ENCODE measurements at places on chromosomes 11 and 22.

DNA sequence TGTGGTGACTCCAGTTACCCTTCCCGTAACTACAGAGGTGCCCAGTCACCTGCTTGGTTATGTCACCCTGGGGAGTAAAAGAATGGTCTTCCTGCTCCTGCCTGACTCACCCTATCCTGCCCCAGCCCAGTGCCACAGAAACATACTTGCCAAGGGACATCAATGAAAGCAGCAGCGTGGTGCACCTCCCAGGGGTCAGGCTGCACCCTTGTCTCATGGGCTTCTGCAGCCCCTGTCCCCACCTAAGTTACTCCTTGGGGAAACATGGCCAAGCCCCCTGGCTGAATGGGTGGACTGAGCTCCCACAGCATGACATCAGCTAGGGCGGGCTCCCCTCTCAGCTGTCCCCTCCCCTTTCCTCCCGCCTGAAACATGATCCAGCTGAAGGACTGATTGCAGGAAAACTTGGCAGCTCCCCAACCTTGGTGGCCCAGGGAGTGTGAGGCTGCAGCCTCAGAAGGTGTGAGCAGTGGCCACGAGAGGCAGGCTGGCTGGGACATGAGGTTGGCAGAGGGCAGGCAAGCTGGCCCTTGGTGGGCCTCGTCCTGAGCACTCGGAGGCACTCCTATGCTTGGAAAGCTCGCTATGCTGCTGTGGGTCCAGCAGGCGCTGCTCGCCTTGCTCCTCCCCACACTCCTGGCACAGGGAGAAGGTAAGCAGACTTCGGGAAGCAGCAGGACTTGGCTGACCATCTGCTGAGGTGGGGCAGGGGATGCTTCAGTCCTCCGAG lies at the start of gene HTR3A:
HTR3A (plus strand) TSS at position 368 of the 730 bp plus-strand sequence; CDS start at position 586, 218 bp downstream.
- no peak for DNase-seq

DNA sequence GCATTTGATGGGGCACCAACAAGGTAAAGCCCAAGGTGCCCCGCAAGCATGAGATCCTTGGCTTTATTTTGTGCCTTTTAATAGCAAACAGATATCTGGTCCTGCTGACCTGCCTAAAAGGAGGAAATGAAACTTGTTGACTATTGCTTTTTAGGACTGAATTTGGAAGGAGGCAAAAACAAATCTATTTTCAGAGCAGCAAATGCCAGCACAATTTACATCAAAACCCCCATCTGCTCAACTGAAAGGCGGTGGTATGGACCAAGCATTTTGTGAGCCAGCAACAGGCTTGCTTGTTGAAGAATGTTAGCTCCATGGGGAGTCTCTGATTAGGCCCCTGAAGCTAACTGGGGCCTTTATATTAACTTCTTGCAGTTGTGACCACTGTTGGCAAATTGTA lies 192.6 kb upstream of the E2F8 start:
- DNase-seq = no peak

GRCh38 chr11:20138707-20139106 lies 21.6 kb downstream of the DBX1 start:
- DNase-seq = no peak

DNA sequence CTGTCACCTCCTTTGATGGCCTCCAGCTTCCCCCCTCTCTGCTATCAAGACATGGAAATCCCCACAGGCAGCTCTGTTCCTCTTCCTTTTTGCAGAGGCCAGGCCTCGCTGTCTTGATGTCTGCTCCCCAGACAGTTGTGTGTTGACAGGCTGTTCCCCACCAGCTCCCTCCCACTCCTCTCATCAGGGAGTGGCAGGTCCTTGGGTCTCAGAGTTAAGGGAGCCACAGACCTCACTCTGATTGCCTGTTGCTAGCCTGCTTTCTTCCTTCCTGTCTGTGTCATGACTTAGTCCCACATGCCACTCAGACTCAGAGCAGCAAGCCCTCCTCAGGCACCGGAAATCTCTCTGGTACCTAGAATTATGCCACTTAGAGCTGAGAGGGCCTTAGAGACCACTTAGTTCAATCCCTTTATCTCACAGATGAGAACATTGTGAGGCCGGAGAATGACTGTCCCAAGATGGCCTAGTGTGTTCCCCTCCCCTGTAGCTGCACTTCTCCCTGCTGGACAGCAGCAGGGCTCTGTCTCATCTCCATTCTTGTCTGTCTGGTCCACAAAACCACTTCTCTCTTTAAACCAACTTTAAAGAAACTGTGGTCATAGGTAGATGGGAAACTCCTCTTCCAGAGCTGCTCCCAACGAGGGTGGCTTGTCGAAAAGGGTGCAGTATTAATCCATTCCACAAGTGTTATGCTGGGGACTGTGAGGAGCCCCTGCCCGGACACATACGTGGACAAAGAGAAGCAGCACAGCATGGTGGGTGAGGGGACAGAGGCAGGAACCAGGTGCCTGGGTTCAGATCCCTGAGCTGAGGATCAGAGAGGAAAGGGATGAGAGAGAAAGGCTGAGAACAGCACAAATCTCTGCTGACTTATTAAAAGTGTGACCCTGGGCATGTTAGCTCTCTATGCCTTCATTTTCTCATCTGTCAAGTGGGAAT lies 4.2 kb downstream of the AMPD3 start:
- DNase-seq = peak; percentile 72

GRCh38 chr11:20457934-20458680 lies 70.6 kb downstream of the PRMT3 start:
- no peak for DNase-seq

- DNase-seq = no peak
These were observed 32.1 kb downstream of the IGLL1 start for GRCh38 chr22:23547818-23548500.

DNA sequence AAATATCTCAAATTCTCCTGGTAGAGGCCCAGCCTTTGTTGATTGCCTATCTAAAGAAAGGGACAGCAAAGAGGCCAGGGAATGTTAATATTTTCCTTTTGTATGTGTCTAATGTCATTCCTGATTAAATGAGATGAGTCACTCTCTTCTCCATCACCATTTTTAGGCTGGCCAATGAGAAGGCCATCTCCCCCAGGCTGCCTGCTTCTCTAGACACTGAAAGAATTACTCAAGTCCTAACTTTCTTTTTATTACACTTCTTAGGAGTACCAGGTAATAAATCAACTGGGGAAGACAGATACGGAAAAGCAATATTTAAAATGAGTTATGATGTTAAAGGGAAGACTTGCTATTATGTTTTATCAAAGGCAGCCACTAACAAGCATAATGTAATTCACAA lies 259.2 kb upstream of the SORL1-AS1 start:
- no peak for DNase-seq

DNA sequence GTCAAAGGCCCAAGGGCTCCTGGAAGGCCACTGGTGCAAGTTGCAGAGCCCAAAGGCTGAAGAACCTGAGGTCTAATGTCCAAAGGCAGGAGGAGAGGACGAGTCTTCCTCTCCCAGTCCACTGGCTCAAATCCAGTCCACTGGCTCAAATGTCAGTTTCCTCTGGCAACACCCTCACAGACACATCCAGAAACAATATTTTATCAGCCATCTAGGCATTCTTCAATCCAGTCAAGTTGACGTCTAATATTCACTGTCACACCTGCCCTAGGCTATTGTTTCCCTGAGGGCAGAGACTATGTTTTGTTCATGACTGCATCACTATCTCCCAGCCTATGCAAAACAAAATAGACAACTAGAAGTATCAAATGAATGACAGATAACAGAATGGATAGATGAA lies 148.1 kb downstream of the SPON1 start:
- no peak for DNase-seq

DNA sequence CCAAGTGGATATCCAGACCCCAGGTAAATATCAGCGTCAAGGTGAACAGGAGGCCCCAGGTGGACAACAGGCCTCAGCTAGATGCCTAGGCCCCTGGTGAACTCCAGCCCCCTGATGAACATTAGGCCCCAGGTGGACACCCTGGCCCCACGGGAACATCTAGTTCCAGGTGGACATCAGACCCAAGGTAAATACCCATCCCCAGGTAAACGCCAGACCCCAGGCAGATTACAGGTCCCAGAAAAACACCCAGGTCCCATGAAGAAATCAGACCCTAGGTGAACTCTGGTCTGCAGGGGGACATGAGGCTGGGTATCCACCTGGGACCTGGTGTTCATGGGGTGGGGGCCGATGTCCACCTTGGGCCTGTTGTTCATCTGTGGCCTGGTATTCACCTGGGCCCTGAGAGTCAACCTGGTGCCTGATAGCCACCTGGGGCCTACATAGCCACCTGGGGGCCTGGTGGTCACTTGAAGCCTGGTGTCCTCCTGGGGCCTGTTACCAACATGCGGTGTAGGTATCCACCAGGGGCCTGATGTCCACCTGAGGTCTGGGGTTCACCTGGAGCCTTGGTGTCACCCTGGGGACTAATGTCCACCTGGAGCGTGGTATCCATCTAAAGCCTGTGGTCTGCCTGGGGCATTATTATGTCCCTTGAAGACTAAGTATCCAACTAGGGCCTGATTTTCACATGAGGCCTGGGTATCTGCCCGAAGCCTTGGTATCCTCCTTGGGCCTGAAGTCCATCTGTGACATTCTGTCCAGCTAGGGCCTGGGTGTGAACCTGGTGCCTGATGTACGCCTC lies 56.8 kb upstream of the SEPTIN5 start:
- DNase-seq = no peak

DNA sequence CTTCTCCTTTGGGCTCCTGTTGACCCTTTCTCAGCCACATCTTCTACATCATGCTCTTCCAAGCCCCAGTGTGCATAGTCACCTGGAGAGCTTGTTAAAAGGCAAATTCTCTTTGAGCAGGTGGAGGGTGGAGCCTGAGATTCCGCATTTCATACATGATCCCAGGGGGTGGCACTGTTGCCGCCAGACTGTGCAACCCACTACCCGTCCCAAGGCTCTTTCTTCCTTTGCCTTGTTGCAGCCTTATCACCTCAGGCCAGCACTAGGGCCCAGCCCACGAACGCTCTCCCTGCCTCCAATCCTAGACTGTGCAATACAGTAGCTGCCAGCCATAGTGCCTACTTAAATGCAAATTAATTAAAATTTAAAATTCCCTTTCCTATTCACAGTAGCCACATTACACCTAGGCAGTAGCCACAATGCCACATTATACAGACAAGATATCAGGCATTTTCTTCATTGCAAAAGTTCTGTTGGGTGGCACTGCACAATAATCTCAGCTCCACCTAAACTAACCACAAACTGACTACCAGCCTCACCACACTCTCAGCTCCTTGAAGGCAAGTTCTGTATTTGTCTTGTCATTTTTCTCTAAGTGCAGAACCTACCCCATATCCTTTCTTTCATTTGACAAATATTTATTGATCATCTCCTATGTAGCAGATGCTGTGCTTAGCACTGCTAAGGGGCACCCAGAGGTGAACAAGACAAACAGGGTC lies 4.6 kb upstream of the KCNJ5 start:
- DNase-seq = no peak

- DNase-seq = no peak
These were observed 3.9 kb upstream of the TAGLN start for GRCh38 chr11:117195258-117195657.

GRCh38 chr22:39233710-39234471 lies 10.9 kb downstream of the PDGFB start:
- DNase-seq = no peak

DNA sequence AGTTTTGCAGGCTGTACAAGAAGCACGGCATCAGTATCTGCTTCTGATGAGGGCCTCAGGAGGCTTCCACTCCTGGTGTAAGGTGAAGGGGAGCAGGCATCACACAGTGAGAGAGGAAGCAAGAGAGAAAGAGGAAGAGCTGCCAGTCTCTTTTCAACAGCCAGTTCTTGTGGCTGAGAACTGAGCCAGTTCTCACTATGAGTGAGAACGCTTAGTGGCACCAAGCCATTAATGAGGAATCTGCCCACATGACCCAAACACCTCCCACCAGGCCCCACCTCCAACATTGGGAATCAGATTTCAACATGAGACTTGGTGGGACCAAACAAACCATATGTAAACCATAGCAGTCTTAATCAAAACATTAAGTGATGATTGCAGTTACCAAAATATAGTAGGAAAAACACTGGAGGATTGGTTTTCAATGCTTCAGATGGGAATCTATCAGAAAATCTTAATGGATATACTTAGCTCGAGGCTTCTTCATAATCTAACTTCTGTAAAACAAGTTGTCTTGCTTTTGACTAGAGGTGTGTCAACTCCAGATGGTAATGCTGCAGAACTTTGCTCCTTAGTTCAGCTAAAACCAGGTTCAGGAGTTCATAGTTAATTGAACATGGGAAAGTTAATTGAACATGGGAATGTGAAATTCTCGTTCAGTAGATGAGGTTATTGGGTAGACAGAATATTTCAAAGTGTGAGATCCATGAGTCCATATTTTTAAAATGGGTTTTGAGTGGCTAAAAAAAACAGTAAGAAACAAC lies 12.2 kb downstream of the FAR1 start:
- DNase-seq = no peak

GRCh38 chr11:76861490-76861953 lies 804 bp downstream of the ACER3 start:
- no peak for DNase-seq

All from CD4-positive, alpha-beta T cell treated with Interleukin-21 for 1 hour (primary cell).